ENCODE measurements at places on chromosomes 7 and 10.

DNA sequence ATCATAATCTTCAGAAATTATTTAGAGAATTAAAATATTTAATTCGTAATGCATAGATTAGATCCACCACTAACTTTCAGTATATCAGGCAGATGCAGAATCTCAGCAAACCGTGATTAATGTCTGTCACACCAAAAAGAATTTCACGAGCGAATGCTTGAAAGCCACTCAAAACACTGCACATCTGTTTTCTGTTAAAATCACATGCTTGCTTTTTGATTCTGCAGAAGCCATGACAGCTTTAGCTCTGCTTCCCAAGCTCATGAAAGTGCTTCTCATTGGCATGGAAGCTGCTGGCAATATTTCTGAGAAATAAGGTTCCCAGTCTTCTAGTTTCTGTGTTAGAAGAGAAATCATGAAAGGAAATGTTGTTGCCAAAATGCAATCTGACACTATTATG is 837.8 kb upstream of the LRRN3 start:
- DNase-seq, result no peak

DNA sequence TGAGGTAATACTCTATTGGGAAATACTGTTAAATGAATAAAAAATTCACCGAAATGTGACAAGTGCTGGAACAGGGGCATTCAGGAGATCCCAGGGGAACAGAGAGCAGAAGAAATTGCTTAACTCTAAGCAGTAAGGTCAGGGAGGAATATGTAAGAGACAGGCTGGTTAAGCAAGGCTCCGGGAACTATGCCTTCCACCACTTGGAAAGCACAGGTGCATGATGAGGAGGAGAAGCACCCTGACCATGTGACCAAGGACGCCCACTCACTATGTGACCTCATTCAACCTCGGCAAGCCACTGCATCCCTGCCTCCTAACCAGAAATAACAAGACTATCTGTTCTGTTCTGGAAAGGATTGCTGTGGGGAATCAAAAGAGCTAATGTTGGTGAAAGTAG is 218.4 kb downstream of the ELMO1 start:
- DNase-seq, result peak; percentile 9

GRCh38 chr10:124482236-124482800 is 20.7 kb downstream of the LHPP start:
- no peak for DNase-seq

DNA sequence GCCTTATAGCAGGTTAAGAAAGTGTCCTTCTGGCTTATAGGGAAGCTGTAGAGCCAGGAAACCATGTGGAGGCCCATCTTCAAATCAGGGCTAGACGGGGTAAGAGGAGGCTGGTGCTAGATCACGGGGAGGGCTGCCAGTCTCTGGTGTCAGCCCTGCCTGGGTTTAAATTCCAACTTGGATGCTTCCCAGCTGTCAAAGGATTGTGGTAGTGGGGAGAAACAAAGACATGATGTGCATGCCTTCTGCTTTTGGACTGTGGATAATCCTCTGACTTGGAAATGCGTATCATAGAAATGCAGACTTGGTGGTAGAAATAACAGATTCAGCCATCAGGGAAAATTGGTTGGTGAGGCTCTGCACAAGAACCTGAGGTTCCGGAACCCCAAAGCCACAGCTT is 325.6 kb downstream of the PHTF2 start:
- no peak for DNase-seq

DNA sequence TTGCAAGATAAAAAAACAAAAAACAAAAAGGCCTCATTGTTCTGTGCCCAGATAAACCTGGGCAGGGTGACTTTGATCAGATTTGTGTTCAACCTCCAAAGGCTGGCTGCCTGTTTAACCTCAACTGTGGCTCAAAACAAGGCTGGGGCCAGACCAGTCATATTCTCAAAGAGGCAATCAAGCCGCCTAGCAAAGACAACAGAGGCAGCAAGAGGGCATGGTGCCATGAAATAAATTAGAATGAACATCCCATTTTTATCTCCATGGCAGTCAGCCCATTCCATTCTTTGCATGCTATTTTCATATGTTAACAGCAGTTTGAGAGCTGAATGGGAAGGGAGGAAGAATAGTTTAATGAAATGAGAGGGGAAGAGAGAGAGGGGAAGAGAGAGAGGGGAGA is 1150.3 kb downstream of the TYW1 start:
- DNase-seq, result no peak

GRCh38 chr10:70306886-70307520 is 23.2 kb upstream of the NPFFR1 start:
- DNase-seq, result no peak

- DNase-seq, result no peak
These were observed 741.4 kb upstream of the VSTM2A start for GRCh38 chr7:53800746-53801145.

- no peak for DNase-seq
These were observed 103.8 kb upstream of the PARD3 start for GRCh38 chr10:34918776-34919315.

DNA sequence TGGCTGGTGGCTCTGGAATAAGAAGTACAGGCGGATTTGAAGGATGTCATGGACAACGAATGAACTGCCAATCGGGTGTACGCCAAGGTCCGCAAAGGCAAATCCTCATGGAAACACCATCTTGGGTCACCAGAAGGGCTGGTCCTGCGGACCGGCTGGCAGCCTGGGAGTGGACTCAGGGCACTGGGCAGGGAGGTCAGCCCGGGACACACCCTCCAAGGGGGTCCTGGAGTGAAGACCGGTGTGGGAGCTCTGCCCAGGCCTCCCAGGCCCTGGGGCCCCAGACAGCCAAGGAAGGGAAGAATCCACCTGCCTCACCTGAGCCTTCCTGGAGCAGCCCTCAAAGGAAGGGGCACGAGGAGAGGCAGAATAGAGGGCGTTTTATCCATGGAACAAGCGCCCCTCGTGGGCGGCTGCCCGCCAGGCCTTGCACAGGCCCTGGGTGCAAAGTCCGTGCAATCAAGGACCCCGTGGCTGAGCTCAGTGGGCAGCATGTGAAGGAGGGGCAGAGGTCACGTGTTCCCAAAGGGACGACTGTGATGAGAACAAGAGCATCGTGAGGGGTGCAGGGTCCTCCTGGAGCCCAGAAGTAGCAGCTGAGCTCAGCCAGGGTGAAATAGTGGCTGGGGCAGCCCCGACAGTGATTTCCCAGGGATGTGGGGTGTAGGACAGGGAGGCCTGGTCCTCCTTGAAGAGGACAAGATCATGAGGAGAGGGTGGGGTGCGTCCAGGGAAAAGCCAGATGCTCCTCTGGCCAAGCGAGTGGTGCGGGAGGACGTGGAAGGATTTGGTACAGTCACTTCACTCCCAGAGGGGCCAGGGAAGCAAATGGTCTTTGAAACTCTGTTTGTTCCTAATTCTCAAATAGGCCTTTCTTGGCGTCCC is 105.2 kb downstream of the TCERG1L start:
- DNase-seq, result no peak
